Stimulated activated CD8-positive, alpha-beta memory T cell treated with anti-CD3 and anti-CD28 coated beads, Interleukin-4, amount 100 ng/mL, for 1 hour (primary cell): ENCODE measurements at places on chromosomes 4 and X.

- DNase-seq, result no peak
Measured at GRCh38 chr4:25310803-25311166, 1.8 kb upstream of the ZCCHC4 start.

DNA sequence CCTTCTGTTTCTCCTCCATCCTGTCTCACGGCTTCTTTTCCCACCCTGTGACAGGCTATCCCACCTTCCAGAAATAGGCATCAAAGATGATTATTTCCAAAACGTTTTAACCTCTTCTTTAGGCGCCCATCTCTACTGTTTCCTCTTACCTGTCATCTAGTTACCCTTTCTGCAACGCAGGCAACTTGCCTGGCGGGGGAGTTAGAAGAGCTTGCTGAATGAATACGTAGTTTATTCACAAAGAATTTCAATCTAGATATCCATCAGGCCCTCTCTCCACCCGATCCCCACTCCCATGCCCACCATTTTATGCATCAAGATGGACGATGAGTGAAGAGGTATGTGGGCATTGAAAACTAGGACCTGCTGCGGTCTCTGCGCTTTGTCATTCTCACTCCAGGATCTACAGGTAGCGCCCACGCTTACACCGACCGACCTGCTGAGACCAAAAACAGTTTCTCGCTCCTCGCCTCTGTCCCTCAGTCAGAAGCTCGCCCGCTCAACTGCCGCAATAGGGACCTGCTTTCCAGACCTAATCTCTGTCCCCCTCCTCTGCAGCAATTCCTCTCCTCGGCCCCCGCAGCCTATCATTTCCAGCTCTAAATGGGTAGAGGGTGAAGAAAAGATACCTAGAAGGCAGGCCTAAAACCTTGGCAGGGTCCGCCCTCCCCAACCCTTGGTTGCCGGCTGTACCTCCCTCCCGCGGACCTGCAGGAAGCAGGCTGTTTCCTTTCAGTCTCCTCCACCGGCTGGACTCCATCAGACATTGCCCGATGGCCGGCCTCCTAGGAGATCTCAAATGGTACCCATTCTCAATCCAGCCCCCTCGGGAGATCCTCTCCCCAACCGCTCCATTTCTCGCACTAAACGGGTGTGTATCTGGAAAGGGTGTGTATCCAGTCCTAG, 624 bp downstream of the BEX5 start:
- no peak for DNase-seq

DNA sequence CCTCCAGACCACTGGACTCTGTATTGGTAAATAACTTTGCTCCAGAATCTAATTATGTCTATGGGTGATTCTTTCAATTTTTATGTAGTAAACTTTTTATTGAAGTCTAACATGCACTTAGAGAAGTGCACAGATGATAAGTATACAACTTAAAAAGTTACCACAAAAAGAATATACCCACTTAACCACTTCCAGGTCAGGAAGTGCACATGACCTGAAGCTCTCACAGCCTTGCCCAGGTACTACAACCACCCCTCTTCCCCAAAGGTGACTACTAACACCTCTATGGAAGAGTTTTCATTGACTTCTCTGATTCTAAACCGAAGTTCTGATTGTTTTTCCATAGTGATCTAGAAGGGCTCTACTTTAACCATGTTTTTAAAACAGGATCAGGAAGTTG, 43.6 kb upstream of the SPRY1 start:
- DNase-seq, result no peak

- DNase-seq, result no peak
Measured at GRCh38 chr4:81003597-81004111, 26.9 kb upstream of the BMP3 start.

GRCh38 chr4:184958127-184958922, 60.0 kb upstream of the HELT start:
- DNase-seq, result no peak

DNA sequence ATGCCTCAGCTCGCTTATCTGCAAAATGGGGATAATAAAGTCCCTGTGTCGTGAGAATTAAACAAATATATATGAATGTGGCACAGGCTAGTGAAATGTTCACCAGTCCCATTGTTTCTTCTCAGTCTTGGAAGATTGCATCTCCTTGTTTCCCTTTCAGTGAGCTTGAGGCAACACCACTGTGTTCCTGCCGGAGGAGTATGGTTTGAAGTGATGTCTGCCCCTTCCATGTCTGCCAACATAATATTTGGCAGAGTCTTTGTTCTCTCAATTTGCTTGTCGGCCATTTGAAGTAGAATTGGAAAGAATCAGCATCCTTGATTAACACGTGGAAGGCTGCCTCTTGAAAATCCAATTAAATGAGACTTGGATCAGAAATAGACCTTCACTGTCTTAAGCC, 1088.5 kb upstream of the INTU start:
- no peak for DNase-seq

- DNase-seq, result no peak
Measured at GRCh38 chrX:17056868-17057608, 110.6 kb downstream of the REPS2 start.

GRCh38 chr4:89614155-89614554, 222.8 kb downstream of the SNCA start:
- DNase-seq, result no peak

GRCh38 chr4:120916937-120917336, 5.6 kb downstream of the PRDM5 start:
- DNase-seq, result no peak

DNA sequence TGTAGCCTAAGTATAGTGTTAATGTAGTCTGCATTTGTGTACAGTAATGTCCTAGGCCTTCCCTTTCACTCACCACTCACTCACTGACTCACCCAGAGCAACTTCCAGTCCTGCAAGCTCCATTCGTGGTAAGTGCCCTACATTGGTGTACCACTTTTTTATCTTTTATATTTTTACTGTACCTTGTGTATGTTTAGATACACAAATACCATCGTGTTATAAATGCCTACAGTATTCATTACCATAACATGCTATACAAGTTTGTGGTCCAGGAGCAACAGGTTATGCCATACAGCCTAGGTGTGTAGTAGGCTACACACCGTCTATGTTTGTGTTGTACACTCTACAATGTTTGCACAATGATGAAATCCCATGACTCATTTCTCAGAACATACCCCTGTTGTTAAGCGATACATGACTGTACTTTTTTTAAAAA, 15.4 kb downstream of the TSPAN5 start:
- DNase-seq, result no peak

- DNase-seq, result no peak
Measured at GRCh38 chr4:11053601-11054220, 369.1 kb upstream of the CLNK start.
